ENCODE measurements at places on chromosomes 6 and 20.

DNA sequence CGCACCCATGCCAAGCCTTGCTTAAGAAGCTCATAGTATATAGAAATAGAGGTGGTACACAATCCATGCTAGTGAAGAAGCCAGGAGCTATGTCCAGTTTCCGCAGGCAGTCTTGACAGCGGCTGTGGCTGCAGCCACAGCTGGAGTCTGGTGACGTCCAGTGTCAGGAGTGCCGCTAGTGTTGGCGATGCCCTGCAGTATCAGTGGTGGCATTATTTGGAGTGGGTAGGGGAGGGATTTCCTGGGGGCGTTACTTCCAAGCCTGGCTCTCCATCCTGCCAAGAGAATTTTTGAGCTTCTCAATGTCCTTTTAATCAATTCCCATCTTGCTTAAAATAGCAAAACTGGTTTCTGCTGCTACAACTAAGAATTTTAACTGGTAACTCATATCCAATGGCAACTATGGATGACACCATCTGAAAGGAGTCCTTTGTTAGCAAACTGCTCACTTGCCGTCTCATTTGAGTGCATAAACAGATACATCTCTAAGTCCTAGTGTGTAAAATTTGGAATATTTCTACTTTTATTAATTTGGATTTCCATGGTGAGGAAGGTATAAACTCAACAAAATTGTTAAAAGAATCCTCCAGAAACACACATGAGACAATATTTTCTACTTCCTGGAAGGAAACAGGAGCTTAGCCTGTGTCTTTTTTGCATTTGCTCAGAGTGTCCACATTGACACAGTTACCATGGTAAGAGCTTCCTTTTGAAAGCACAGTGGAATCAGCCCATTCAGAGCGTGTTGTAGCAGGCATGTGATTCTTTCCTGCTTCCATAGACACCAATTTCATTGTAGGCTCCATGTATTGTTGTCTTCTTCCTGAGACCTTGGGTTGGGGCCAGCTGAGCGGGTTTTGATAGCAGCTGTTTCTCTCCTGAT lies 44.6 kb upstream of the PXDC1 start:
- peak; percentile 4 for DNase-seq

GRCh38 chr6:7960141-7960540 lies 49.6 kb upstream of the TXNDC5 start:
- DNase-seq: no peak

- DNase-seq: peak; percentile 36
These were observed 45.6 kb downstream of the ADGRF5 start for GRCh38 chr6:46876126-46876525.

DNA sequence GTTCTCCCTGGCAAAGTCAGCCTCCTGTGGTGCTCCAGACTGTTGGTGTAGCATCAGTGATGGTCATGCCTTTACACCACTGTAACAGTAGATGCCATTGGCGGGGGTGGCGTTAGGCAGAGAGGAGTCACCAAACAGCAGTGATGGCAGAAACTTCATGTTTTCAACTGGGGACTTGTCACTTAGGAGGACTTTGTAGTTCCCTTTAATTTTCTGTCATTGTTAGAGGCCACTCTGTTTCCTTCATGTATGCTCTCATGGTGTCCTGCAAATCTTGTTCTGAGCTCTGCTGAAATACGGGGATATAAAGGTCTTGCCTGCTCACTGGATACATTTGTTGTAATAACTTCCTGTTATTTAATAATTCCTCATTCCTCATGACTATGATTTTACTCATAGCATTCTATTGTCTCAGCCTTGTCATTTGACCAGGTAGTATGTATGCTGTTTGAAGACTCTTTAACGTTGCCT lies 4.6 kb downstream of the MAP3K4 start:
- DNase-seq: peak; percentile 23

- no peak for DNase-seq
These were observed 185.0 kb downstream of the ANKRD60 start for GRCh38 chr20:58043236-58044140.

GRCh38 chr6:121439926-121440325 lies 4.5 kb downstream of the GJA1 start:
- no peak for DNase-seq

DNA sequence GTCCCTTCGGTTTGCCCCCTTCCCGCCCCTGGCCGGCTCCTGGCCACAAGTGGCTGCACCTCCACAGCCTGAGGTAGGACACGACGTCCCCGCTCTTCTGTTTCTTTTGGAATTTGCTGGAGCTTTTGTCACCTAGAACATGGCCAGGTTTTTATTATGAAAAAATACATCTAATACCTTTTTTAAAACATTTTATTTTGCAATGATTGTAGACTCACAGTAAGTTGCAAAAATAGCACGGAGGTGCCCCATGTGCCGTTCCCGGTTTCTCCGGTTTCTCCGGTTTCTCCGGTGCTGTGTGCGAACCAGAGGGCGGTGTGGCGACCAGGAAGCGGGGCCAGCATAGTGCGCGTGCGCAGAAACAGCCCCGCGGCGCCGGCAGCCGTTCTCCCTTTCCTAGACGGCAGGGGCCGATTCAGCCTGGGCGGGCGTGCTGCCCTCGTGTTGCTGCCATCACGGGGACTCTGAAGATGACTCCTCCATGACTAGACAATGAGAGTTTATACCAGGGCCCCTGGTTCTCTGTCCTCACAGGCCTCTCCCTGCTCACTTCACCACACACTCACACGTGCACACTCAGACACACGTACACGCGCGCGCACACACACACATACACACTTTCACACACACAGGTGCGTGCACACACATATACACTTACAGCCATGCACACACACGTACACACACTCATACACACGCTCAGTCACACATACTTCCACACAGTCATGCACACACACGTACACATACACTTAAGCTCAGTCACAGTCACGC lies 102.1 kb downstream of the TMEM242 start:
- DNase-seq: peak; percentile 65

GRCh38 chr6:80940976-80941375 lies 811.5 kb downstream of the TENT5A start:
- no peak for DNase-seq

DNA sequence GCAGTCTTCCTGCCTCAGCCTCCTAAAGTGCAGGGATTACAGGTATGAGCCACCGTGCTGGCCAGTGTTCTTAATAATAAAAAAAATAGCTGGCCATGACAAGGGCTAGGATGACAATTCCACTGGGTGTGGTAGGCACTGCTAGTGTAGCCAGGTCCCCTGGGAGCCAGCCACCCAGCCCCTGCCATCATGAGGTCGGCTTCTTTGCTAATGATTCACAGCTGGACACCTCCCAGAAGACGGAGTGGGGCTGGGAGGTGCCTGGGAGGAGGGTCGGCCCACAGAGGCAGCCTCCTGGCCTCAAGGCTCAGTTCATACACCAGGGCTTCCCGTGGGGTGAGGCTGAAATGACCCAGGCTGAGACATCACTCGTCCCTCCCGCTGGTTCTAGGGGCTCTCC lies 230.4 kb downstream of the TAF4 start:
- no peak for DNase-seq

DNA sequence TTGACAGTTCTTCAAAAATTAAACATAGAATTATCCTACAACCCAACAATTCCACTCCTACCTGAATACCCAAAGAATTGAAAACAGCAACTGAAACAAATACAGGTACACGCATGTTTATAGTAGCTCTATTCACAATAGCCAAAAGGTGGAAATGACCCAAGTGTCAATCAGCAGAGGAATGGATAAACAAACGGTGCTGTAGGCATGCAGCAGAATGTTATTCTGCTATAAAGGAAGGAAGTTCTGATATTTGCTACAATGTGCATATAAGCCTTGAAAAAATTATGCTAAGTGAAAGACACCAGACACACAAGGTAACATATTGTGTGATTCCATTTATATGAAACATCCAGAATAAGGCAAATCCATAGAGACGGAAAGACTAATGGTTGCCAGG lies 38.5 kb upstream of the PRELID3B start:
- DNase-seq: no peak

All from G401 (cell line).